Left forelimb (tissue), 1 donor: ENCODE measurements at places on chromosomes 7 and 10.
A peak's percentile ranks its signal among the peaks of the same experiment; 100 is the strongest.

- no peak for DNase-seq
Observed at GRCh38 chr10:3857318-3857717, 72.3 kb upstream of the KLF6 start.

DNA sequence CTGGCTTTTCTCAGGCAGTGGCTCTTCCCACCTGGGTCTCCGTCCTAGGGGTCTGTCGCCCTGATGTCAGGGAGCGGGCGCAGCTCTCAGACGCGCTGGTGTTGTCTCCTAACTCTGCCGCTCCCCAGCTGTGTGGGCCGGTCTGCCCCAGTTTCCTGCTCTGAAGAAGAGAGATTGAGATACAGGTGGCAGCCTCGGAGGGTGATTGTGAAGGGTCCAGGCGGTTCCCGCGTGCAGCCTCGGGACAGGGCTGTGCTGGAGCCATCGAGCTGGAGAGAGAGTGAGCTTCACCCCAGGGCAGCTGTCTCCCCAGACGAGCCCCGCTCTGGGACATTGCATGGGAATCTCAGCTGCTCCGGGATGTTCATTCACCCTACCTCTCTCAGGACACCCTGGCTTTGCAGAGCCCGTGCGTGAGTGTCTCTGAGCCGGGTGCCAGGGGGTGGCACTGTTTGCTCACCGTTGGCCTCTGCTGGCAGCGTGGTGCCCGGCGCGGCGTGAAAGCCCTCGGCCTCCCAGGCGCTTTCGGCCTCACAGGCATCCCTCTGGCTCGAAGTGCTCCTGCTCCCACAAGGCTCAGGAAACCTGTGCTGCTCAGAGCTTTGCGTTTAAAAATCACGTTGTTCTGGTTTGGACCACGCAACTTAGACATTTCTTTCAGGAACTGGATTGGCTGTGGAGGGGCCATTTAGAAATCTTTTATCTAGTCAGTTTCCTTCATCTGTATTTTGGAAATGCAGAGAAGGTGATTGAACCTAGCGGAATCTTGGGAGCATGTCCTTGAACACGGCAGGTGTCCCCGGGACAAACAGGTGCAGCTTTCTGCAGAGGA, 33.8 kb upstream of the ZFAND2A start:
- no peak for DNase-seq

GRCh38 chr10:80108576-80109239, 23.8 kb upstream of the PLAC9 start:
- no peak for DNase-seq

GRCh38 chr10:77531441-77532001, 106.1 kb downstream of the KCNMA1 start:
- no peak for DNase-seq

DNA sequence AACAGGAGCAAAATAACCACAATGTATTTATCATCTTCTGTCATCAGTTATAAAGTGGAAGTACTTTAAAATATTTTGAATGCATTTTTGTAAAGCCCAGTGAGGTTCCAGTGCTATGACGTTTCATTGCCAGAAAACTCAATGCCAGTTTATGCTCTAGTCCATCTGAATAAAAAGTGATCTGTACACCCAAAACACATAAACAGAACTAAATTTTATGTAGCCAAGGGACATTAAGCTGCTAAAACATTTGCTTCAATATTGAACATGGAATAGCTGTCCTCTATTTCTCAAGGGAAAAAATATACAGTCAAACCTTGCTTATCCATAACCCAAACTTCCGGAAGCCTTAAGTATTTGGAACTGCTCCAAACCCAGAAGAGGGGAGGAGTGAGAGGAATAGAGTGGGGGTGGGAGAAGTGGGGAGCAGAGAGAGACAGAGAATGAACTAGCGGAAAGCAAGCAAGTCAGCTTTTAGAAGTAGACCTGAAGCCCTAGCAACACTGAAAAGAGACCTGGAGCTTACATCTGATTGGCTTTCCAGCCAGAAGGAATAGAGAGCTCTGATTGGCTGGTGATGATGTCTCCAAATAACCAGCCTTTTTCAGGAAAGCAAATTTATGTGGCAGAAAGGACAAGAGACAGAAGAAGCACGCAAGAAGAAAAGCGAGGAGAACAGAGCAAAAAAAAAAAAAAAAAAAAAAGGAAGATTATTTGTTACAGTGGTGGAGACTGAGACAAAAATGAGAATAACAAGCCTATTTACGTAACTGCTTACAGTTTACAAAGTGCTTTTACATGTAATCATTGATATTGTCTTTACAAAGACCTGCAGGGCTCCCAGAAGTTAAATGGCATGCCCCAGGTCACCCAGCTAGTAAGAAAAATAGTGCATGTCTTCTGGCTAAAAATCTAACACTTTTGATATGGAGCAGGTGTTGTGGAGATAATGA, 196.0 kb downstream of the RNLS start:
- DNase-seq = no peak

- DNase-seq = no peak
Observed at GRCh38 chr7:41916450-41916927, 213.6 kb upstream of the INHBA start.

- DNase-seq = no peak
Observed at GRCh38 chr10:90947030-90947960, 26.4 kb upstream of the ANKRD1 start.

DNA sequence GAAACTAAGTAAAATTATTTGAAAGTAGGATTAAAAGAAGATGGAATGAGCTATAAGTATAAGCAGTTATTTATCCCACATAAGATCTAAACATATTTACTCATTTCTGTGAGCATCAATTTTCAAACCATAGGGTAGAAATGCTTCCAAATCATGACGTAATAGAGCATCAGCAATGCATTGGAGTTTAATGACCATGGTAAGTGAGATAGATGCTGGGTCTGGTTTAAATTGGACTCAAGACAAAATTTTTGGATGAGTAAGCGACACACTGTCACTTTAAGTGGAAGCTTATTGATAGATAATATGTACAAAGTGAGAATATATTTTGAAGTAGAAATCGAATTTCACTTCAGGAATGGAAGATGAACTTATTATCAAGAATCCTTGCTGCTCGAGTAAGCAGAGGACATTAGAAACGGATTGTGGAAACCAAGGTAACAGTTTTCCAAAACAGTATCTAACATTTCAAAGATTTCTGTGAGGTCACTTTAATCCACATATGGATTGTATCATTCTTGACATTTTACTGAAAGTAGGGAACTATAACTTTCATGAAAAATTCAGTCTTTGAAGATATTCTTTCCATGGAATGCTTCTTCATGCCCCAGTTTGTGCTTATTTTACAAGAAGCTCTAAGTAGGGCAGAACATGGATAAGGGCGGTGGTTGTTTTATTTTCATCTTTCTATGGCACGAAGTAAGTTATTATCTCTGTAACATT, 85.8 kb downstream of the AGMO start:
- no peak for DNase-seq

- no peak for DNase-seq
Observed at GRCh38 chr7:122887848-122888247, 1.6 kb upstream of the CADPS2 start.

DNA sequence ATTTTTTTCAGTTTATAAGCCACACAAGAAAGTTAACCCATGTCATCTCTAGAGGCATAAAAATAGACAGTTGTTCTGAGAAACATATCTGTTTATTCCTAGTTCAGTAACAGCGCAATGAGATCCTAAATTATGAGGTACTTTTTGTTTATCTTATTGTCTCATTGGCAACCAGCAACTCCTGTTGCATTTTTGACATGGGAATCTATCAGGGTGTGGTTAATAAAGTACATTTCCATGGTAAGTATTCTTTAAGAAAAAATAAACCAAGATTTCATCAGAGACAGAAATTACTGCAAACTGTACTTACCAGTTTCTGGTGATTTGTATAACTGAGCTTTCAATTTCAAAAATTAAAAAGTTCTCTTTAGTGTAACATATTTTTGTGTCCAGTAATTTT, 9.0 kb downstream of the FAS start:
- no peak for DNase-seq

- no peak for DNase-seq
Observed at GRCh38 chr10:73131301-73131700, 21.0 kb downstream of the NUDT13 start.

DNA sequence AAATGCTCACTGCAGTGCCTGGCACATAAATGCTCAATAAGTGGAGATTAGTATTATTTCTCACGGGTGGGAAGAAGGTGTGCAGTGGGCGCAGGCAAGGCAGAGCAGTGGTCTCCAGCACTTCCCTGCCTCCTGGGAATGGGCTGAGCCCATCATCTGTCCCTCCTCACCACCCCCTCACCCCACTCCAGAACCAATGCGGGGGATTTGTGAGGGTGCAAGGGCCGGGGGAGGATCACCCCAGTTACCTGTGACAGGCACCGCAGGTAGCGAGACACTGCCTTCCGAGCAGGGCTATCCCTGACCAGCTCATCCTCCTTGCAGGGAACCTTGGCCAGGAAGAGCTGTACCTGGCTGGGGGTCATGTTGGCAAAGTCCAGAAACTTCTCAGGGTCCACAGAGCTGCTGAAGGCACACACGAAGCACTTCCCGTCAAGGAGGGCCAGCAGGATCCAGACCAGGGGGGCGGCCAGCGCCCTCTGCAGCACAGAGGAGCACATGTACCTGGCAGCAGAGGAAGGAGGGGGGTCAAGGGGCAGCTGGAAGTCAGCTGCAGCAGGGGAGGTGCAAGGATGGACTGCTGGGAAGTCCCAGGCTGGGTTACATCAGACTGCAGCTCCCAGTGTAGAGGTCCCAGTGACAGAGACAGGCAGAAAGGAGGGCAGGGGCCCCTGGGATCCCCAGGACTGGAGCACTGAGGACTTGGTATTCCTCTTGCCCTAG, 2.8 kb downstream of the CALHM3 start:
- no peak for DNase-seq

- DNase-seq = no peak
Observed at GRCh38 chr10:3445648-3446047, 273.1 kb upstream of the PITRM1 start.

DNA sequence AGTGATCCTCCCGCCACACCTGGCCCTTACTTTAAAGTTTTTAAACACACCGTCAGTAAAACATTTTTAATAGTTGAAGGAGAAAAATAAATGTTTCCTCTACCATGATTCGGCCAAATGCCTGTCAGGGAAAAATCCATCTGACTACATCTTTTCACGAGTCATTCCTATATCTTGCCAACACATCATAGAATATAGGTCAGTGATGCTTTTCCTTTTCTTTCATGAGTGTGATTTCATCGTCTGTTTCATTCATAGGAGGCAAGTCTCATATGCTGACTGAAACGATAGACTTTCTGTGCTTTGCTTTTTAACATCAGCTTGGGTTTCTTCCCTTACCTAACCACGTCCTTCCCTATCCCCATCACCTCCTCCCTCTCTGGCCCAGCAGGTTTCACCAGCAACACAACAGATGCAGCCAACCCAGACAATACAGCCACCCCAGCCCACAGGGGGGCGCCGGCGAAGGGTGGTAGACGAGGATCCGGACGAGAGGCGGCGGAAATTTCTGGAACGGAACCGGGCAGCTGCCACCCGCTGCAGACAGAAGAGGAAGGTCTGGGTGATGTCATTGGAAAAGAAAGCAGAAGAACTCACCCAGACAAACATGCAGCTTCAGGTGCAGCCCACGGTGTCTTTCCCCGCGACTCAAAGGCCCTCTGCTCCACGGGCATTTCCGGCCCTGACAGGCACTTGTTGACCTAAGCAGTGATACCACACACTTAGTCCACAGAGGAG, 149.2 kb downstream of the TRIL start:
- no peak for DNase-seq

DNA sequence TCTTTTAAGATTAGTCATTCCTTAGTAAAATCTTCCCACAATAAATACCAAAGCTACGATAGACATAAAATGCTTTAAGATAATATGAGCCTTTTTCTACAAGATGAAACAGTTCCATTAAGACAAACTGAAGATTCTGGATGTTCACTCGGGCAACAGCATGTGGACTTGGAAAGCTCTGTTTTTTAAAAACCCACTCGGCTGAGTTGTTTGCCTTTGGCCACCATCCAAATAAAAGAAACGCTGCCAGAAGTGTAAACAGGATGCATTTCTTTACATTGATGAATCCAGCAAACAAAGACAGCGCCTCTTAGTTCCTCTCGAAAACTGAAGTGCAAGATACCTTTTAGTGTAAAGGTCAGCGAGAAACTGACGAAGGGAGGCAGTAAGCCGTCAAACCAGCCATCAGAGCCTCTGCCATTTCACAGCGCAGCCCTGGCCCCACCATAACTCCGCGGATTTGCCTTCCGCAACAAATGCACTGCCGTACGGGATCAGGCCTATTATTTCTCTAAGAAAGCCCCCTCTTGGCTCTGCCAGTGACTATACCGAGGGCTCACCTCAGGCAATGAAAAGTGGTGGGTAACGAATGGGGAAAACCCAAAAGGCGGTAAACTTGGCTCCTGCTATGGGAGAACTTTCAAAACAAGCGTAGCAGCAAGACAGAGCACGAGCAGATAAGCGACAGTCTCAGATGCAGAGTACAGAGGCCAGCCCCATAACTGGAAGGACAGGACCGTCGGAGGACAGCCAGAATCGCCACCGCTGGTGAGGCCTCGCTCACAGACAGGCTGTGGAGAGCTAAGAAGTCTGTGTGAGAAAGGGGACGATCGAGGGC, 41.4 kb downstream of the GNA12 start:
- DNase-seq = peak; percentile 64

DNA sequence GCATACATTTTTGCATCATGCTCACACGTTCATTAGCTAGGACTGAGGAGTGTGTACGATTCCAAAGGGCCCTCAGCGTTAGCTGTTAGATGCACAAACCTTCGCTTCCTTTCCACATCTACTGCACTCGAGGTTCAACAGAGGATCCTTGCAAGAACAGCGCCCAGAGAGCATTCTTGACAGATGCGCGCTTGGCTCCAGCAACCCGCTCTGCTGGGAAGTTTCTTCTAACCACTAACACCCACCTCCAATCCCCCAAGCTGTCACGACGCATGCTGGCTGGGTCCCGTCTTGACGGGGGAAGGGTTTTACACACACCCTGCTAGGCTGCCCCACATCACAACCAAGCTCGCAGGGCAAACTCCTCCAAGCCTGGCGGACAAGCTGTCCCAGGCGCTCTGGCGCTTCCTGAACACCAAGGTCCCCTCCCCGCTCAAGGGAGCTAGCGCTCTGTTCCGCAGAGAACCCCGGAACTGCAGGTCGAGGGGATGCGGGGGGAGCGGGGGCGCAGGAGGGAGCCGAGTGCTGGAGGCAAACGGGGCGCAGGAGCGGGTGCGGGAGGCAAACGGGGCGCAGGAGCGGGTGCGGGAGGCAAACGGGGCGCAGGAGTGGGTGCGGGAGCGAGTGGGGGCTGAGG, 653 bp upstream of the ADRB1 start:
- no peak for DNase-seq

DNA sequence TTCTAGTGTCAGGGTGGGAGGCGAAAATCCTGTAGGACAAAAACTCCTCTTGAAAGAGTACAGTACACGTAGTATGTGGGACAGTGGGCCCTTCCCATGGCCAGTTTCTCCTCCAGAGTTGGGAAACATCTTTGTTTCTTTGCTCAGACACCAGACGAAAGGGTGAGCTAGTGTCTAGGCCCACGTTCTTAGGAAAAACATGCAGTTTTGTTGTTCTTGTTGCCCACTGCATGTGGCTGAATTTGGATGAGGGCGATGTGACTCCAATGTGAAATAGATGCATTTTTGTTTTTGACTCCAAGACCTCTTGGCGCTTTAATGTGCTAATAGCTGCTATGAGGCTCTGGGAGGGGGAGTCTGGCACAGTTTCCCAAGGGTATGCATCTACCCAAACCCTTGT, 100.8 kb downstream of the ATXN7L1 start:
- no peak for DNase-seq
